ENCODE measurements at places on chromosomes 4 and X. TPM values are rescaled to one million over a fixed set of nuclear protein-coding genes. Genes with fewer than 3 reads are reported as not detected.

ITIH6 gene
- 0.06 TPM for polyA plus RNA-seq

SPACA5 gene
- 0.34 TPM for polyA plus RNA-seq

CHIC1 gene
- 7.8 TPM for polyA plus RNA-seq

CFI gene
- polyA plus RNA-seq: 92.0 TPM

TFDP3 gene
- polyA plus RNA-seq: not detected

BANK1 gene
- 1.7 TPM for polyA plus RNA-seq

UBA6 gene
- 63.4 TPM for polyA plus RNA-seq

EFHC2 gene
- 3.5 TPM for polyA plus RNA-seq

ADRA2C gene
- polyA plus RNA-seq: 0.95 TPM

NDST3 gene
- polyA plus RNA-seq: 1.7 TPM

GAGE12F gene
- polyA plus RNA-seq: not detected

SRPK3 gene
- 1.0 TPM for polyA plus RNA-seq

MSX1 gene
- 1.3 TPM for polyA plus RNA-seq

GLRA2 gene
- polyA plus RNA-seq: 0.20 TPM

CPLX1 gene
- polyA plus RNA-seq: 1.4 TPM

MAGEB17 gene
- polyA plus RNA-seq: not detected

MAGEA4 gene
- polyA plus RNA-seq: not detected

IL2 gene
- polyA plus RNA-seq: not detected

IL2RG gene
- 2.6 TPM for polyA plus RNA-seq

DCX gene
- 0.14 TPM for polyA plus RNA-seq

EIF4E gene
- 95.0 TPM for polyA plus RNA-seq

SSX7 gene
- polyA plus RNA-seq: not detected

TEX13B gene
- not detected for polyA plus RNA-seq

TBC1D1 gene
- 59.6 TPM for polyA plus RNA-seq

GRIA3 gene
- polyA plus RNA-seq: 0.86 TPM

FGF5 gene
- not detected for polyA plus RNA-seq

FAAH2 gene
- 6.3 TPM for polyA plus RNA-seq

ZXDA gene
- polyA plus RNA-seq: 4.5 TPM

DMD gene
- polyA plus RNA-seq: 63.5 TPM

GPR119 gene
- not detected for polyA plus RNA-seq

MAGEE1 gene
- polyA plus RNA-seq: 5.3 TPM

SLC10A3 gene
- polyA plus RNA-seq: 22.7 TPM

WDR17 gene
- polyA plus RNA-seq: 7.9 TPM

HS6ST2 gene
- 19.2 TPM for polyA plus RNA-seq

RAB33A gene
- polyA plus RNA-seq: 0.70 TPM

UCP1 gene
- 0.47 TPM for polyA plus RNA-seq

RPA4 gene
- polyA plus RNA-seq: not detected

CXCL11 gene
- polyA plus RNA-seq: 0.08 TPM

LNX1 gene
- polyA plus RNA-seq: 4.3 TPM

Data from left lung (tissue), 14 donors.